NCI-H526 (cell line): ENCODE measurements at places on chromosomes 5 and 9.

- no peak for DNase-seq
Measured at GRCh38 chr9:88084357-88085183, 53.7 kb downstream of the SPATA31C2 start.

DNA sequence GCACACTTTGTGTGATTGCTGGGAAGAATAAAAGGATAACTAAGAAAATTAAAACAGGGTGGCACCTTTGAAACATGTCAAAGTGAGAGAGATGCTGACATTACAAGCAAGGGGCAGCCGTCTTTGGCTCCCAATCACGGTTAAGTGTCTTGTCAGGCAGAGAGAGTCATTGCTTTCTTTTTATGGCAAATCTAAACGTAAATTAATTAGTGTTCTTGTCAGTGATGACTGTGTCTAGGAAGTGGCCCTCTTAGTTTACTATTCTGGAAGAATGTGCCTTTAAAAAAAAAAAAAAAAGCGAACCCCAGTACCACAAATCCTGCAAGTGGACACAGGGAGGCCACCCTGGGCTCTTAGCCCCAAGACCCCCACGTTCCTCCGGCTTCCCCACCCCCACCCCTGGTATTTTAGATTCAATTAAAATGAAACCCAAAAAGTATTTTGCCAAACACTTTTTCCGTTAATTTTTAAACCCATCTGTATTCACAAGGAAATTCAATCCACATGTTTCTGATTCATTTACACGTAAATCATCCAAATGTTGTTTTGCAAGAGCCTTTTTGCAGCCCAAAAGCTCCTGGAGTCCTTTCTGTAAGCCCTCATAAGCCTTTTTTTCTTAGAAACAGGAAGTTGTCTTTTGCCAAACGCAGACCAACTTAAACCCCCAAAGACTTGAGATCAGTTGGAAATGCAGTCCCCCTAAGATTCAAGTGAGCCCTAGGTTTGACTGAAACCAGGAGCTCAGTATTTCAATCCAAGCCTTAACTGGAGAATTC lies 399.3 kb downstream of the EBF1 start:
- DNase-seq: no peak

GRCh38 chr9:124306098-124306735 lies 48.5 kb downstream of the NEK6 start:
- DNase-seq: no peak

DNA sequence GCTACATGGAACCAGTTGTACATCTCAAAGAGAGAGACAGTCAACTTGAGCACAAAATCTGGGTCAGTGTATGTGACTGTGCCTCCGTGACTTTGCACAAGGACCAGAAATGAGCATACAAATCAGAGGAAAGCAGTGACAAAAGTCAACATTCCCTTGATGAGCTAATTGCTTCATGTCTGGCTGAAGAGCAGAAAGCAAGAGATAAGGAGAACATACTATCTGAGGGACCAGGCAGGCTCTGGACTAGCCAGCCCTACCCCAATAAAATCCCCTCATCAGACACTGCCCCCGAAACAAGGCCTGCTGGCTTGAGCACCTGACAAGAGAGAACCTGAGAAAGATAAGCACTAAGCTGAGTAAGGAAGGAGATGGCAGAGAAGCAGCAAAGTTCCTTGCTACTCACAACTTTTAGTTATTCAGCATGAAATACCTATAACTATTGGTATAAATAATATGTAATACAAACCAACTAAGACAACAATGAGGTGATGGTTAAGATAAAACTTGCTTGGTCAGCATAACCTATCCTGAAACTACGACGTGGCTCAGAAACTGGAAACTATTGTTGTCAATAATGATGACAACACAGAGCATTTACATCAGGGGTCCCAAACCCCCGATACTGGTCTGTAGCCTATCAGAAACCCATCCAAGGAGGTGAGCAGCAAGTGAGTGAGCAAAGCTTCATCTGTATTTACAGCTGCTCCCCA lies 9.5 kb downstream of the SIL1 start:
- DNase-seq: no peak

GRCh38 chr5:6353602-6354302 lies 24.6 kb downstream of the MED10 start:
- no peak for DNase-seq

DNA sequence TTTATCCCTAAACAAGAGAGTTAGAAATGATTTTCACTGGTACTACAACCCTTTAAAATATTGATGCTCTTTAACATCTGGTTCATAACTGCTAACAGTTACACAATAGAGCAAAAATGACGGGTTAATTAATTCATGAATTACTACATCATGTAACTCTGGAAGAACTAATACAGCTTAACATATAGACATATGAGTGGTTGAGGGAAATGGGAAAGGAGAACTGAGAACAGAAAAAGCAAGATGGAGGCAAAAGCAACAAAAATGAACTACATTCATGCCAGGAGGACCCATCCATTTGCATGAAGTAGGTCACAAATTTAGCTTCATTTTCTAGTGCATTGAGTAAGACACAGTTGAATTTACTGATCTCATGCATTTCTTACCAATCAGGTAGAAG lies 61.8 kb downstream of the C9 start:
- DNase-seq: no peak

DNA sequence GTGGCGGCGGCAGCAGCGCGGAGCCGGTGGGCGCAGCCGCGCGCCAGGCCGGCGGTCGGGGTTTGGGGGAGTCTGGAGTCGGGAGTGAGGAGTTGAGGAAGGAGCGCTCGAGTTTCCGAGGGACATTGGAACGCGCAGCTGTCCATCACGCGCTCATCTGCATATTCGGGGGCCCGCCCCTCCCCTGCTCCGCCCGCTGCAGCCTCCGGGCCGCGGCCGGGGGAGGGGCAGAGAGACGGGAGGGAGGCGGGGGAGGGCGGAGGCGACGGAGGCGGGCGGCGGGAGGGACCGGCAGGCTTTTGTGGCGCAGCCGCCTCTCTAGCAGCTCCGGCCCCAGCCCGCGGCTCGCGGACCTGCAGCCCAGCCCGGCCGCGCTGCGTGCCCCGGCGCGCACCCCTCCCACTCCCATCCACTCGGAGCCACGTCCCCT lies at the start of gene IRX2:
TSS of gene IRX2 (minus strand) at position 86 of the 430 bp plus-strand sequence. CDS start 264 bp downstream, outside the sequence.
- DNase-seq: peak; percentile 96

GRCh38 chr9:124022201-124023121 lies 10.9 kb downstream of the LHX2 start:
- DNase-seq: no peak

GRCh38 chr9:126312584-126313551 lies 13.8 kb upstream of the MVB12B start:
- no peak for DNase-seq

- DNase-seq: no peak
Measured at GRCh38 chr5:103674251-103674650, 111.7 kb upstream of the NUDT12 start.

- no peak for DNase-seq
Measured at GRCh38 chr5:161312882-161313281, 233.6 kb downstream of the GABRB2 start.

DNA sequence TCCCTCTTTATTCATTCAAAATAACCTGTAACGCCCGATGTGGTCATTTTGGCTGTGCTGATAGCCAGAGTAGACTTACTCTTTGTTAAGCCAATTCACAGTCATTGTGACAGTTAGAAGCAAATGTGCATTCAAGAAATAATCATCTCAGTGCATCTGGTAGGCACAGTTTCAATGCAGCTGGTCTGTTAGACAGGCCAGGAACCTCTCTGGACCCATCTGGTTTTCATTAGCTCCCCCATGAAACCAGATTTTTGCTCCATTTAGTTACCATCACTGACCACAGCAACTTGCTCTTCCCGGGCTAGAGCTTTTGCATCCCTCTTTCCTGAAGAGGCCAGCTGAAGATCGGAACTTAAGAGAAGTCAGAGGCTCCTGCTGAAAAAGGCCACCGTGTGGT lies 284.2 kb downstream of the NSG2 start:
- DNase-seq: no peak

GRCh38 chr5:41503310-41503709 lies 7.1 kb downstream of the PLCXD3 start:
- no peak for DNase-seq

GRCh38 chr9:120381839-120382238 lies 198.1 kb downstream of the CDK5RAP2 start:
- DNase-seq: no peak

- DNase-seq: no peak
Measured at GRCh38 chr5:131112424-131112823, 52.6 kb downstream of the HINT1 start.

DNA sequence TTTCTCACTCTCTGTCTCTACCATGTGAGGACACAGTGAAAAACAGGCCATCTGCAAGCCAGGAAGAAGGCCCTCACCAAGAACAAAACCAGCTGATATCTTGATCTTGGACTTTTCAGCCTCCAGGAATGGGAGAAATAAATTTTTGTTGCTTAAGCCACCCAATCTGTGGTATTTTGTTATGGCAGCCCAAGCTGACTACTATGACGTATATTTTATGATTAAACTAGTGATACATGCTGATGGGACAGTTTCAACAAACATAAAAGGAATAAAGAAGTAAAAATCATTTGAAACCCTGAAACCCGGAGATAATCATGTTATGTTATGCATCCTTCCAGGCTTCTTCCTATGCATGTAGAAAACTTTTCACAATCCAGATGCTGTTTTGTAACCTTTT lies 71.5 kb upstream of the ERBIN start:
- DNase-seq: no peak

DNA sequence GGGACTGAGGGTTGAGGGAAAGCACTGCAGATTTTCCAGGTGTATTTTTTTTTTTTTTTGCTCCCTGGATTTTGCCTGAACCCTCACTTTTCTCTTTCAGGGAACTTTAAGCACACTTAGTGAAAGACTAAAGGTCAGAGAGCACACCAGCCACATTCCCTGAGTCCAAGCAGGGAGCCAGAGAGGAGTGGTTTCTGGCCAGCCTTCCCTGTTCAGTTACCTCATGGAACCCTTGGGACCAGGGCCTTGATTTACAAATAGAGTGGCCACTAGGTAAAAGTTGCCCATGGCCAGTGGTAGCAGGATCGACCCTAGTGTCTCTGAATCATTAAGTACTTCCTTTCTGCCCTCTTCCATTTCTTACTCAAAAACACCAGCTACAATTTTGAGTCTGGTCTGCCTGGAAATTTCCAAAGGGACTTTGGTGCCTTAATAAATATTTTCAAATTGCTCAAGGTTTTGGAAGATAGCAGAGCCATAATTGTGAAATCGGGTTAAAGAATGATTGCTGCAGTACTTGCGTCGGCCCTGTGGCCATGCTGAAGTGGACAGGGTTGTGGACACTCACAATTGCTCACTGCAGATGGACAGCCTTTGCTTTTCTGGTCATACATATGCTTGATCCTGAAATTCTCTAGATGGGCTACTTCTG lies 14.5 kb downstream of the PALM2AKAP2 start:
- no peak for DNase-seq

GRCh38 chr9:2634153-2634552 lies 12.6 kb downstream of the VLDLR start:
- DNase-seq: no peak

- no peak for DNase-seq
Measured at GRCh38 chr5:52875827-52876226, 88.1 kb downstream of the ITGA1 start.

- no peak for DNase-seq
Measured at GRCh38 chr5:159788835-159789331, 127.4 kb upstream of the ADRA1B start.

GRCh38 chr5:171845857-171846256 lies 60.2 kb downstream of the SMIM23 start:
- no peak for DNase-seq

DNA sequence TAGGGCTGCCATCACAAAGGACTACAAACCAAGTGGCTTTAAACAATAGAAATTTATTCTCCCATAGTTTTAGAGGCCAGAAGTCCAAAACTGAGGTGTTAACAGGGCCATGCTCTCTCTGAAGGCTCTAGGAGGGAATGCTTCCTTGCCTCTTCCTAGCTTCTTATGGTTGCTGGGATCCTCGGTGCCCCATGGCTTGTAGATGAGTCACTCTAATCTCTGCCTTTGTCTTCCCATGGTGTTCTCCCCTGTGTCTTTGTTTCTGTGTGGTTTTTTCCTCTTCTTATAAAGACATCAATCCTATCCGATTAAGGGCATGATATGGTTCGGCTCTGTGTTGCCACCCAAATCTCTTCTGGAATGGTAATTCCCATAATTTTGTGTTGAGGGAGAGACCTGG lies 178.8 kb upstream of the NREP start:
- no peak for DNase-seq
